ENCODE measurements at places on chromosomes 11 and 22.

DNA sequence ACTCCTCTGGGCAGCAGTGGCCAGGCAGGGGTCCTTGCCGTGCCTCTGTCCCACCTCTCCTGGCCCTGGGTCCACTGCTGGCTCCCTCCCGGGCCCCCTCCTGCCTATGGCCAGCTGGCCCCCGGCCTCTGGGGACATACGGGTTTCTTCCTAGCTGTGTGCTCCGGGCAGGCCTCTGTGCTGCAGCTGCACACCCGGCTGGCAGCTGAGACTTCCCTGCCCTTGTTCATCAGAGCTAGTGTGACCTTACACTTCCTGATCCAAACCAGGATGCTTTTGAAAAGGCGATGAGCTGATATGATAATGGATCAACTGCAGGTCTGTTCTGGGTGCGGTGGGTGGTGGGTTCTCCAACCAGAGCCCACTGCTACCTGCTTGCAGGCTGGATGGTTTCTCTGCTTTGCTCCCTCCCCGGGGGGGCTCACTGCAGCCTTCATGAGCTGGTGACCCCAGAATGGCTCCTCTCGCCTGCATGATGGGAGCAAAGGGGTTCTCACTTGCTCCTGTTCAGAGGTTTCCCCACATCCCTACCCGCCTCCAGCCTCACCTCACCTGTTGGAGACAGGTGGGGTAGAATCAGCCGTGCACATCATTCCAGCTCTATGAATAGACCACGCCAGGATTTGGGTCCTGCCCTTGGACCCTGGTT is 13.3 kb downstream of the B3GAT1 start:
- no peak for DNase-seq

DNA sequence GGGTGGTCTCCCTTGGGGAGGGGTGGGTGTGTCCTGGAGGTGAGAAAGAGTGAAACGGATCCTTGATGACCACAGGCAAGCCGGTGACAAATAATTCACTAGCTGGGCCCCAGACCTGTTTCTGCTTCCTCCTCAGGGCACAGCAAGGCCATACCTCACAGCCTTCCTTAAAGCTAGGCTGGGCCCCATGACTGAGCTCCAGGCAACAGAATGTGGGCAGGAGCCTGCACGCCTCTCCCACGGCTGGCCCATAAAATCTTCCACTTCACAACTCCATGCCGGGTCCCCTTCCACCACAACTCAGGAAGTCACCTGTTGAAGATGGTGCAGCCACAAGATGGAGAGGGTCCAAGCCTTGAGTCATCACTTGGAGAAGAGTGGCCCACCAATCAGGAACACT is 23.9 kb downstream of the SLC22A12 start:
- DNase-seq, result no peak

GRCh38 chr11:66006134-66006890 is 4.0 kb downstream of the BANF1 start:
- no peak for DNase-seq

- no peak for DNase-seq
These were observed 14.4 kb downstream of the PRSS23 start for GRCh38 chr11:86814775-86815174.

DNA sequence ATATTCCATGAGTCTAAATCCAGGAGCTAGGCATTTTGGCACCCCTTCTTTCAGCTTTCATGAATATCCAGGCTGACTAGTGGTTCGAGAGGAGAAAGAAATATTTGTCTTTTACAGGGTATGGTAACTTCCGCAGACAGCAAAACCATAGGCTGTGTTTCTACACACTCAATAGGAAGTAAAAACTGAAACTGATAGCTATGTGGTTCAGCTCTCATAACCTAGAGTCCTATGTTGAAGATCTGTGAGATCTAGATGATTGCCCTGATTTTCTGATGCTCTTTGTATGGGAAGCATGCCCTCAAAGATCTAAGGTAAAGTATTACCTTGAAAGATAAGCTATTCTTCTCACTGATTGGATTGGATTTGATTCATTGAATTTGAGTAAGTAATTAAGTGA is 118.3 kb downstream of the CD44 start:
- no peak for DNase-seq

DNA sequence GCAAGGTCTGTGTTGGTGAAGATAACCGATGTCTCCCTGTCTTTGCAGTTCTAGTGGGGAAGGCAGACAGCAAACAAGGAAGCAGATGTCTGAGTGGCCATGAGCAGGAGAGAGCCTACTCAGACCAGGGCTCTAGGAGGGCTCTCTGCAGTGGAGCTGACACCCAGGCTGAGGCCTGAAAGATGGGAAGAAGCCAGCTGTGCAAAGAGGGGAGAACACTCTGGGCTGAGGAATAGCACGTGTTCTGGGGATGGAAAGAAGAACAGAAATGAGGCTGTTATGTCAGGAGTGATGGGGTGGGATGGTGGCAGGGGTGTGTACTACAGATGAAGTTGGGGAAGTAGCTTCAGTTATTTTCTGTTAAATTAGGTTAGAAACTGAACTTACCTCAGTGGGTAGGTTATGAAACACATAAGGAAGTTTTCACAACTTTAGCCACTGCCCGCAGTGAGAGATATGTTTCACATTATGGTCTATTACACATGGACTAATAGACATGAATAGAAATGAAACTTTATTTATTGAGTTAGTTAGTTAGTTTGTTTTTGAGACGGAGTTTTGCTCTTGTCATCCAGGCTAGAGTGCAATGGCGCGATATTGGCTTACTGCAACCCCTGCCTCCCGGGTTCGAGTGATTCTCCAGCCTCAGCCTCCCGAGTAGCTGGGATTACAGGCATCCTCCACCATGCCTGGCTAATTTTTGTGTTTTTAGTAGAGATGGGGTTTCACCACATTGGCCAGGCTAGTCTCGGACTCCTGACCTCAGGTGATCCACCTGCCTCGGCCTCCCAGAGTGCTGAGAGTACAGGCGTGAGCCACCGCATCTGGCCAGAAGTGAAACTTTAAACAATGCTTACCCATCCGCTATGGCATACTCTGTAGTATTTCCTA is 7.8 kb downstream of the DCPS start:
- no peak for DNase-seq

Data from COLO829 (cell line).